Activated CD8-positive, alpha-beta memory T cell treated with anti-CD3 and anti-CD28 coated beads for 4 hours (primary cell): ENCODE measurements at places on chromosomes 16 and 17.

GRCh38 chr17:38613981-38614779 lies 8.4 kb upstream of the SRCIN1 start:
- no peak for DNase-seq

DNA sequence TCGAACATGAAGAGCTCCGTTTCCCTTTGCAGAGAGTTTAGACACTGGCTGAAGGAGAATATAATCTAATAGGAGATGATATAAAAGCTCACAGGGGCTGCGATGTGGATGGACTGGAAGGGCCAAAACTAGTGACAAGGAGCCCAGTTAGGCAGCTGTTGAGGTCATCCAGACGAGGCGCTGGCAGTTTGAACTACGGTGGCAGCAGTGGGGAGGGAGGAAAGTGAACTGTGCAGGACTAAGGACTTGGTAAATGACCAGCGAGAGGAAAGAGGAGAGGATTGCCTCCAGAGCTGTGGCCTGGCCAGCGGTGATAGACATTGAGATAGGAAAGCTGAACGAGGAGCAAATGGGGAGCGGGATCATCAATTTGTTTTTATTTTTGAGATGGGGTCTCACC lies 14.6 kb upstream of the YWHAE start:
- no peak for DNase-seq

- no peak for DNase-seq
Observed at GRCh38 chr16:78862022-78862421, 738.5 kb downstream of the MAF start.

DNA sequence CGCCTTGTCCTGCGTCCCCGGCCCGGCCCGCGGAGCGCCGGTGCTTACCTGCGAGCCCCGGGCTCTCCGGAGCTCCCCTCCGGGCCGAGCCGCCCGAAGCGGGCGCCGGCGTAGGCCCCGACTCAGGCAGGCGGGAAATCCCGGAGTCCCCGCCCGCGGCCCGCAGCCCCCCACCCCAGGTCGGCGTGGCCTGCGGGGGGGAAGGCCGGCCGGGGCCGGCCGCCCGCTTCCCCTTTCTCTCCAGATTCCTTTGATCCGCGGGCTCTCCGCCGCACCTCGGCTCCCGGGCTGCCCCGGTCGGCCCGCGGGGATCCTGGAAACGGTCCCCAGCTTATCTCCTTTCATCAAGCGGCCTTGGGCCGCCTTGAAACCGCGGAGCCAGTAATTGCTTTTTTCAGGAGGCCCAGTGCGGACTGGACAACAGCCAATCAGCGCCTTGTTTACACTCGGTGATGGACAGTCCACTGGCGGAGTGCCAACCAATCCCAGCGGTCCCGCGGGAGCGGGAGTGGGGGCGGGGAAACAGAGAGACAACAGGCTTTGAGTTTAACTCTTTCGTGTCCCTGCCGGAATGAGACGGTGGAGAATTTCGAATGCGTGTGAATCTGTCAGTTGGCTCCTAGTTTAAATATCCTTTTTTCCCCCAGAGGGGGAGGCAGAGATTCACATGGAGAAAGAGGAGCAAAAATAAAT lies 1.4 kb upstream of the BAHCC1 start:
- DNase-seq, result peak; percentile 43

- no peak for DNase-seq
Observed at GRCh38 chr16:58807276-58807675, 73.2 kb upstream of the GOT2 start.

GRCh38 chr17:21392266-21392665 lies 16.1 kb downstream of the KCNJ12 start:
- no peak for DNase-seq

GRCh38 chr17:69679829-69680228 lies 265.3 kb downstream of the MAP2K6 start:
- DNase-seq, result no peak
